ENCODE measurements at places on chromosomes 2 and 18.

DNA sequence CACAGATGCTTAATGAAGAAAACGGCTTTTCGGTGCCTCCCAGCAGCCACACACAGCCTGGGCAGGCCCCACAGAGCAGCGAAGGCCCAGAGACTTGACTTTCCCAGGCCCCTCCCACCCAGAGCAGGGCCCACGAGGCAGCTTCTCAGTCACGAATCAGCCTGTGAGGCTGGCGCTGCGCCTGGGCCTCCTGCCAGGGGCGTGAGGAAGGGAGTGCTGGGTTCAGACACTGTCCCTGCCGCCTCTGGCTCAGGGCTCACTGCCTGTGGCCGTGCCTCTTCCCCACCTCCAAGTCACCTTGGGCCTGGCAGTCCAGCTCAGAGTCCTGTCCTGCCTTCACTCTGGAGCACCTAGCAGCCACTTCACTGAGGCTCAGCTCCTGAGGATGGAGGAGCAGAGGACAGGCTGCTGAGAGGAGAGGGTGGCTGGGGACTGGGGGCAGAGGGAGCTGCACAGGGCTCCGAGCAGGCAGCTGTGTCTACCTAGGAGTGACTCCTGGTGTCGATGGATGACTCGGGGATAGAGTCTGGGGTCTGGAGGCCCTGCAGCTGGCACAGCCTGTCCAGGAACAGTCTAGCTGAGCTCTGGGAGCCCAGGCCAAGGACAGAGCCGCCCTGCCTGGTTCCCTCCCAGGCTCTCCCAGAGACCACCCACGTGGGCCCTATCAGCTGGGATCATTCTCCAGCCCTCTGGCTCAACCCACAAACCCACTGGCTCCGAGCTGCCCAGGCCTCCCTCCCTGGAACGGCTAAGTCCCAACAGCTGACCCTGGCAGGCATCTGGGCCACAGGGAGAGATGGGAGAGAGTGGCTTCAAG, 36.4 kb upstream of the FOSL2 start:
- DNase-seq: peak; percentile 26

DNA sequence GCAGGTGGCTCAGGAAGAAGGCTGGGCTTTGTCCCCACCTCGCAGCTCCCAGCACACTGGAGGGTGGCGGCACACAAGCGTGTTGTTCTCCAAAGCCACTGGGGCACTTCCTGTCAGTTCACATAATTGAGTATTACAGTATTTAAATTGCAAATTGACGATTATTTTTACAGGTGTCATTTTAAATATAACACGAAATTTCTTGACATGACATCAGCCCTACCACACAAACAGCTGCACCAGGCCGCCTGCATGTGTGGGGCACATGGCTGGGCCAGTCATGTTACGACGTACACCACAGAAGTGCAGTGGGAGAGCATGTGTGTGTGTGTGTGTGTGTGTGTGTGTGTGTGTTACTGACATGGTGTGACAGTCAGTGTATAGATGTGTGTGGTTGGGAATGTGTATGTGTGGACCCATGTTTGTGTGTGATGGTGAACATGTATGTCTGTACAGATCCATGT, 155.6 kb downstream of the TTC32 start:
- no peak for DNase-seq

GRCh38 chr2:121129692-121130091, 155.3 kb downstream of the TFCP2L1 start:
- DNase-seq: no peak

- no peak for DNase-seq
Measured at GRCh38 chr2:199431746-199432213, 26.0 kb downstream of the SATB2 start.

DNA sequence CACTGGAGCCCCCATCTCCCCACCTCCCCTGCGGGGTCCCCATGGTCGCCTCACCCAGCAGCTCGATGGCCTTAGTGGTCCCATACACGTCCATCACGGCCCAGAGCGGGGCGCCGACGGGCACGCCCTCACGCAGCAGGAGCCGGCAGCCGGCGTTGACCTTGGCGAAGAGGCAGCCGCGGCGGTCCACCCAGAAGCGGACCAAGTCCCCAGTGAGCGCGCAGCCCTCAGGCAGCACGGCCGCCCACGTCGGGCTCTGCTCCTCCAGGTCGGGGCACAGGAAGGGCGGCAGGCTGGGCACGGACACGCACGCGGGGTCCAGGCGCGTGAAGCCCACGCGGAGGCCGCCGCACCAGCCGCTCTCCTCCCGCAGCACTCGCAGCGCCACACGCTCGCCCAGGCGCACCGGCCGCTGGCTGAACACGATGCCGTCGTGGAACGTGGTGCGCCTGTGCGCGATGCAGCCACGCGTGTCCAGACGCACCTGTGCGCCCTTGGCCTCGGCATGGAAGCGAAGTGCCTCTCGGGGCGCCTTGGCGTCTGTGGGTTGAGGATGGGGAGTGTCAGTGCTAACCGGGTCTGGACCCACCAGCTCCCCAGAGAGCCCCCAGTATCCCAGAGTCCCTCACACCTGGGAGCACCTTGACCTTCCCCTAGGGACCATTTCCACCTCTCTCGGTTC, 4.6 kb downstream of the NEURL3 start:
- DNase-seq: no peak

All from CD4-positive, alpha-beta T cell treated with Interleukin-2 at 100 ng/mL for 4 hours (primary cell).